ELR (cell line): ENCODE measurements at places on chromosomes 12 and 14.

DNA sequence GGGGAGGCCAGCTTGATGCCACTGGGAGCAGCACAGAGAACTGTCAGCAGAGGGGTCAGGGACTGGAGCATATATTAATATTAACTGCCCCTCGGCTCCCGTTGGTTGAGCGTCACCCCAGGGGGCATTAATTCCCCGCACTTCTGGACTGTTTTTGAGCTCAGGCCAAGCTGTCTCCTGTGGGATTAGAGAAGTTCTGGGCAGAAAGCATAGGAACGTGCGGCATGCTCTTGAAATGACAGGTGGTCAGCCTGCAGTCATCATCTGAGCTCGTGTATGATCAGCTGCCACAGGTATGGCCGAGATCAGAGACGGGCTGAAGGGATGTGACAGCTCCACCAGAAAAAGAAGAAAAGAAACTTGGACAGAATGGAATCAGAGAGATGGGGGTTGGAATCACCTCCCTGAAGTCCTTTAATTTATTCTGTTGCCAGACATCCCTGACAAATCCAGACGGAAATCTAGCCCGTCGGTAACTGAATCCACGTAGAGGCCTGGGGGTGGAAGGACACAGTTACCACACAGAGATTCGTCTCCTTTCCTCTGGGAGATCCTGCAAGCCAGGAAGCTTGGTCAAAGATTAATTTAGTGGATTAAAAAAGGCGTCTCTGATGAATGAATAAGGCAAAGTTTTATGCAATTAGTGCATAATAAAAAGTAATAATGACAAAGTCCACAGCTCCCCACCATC is 23.6 kb downstream of the NR1H4 start:
- no peak for DNase-seq

GRCh38 chr14:71441126-71441525 is 491.1 kb upstream of the RGS6 start:
- no peak for DNase-seq

- no peak for DNase-seq
Measured at GRCh38 chr12:13959131-13959723, 22.2 kb downstream of the GRIN2B start.

- DNase-seq: peak; percentile 11
Measured at GRCh38 chr14:51782435-51782834, 78.0 kb upstream of the GNG2 start.

GRCh38 chr12:19849208-19849607 is 409.9 kb downstream of the AEBP2 start:
- DNase-seq: no peak

DNA sequence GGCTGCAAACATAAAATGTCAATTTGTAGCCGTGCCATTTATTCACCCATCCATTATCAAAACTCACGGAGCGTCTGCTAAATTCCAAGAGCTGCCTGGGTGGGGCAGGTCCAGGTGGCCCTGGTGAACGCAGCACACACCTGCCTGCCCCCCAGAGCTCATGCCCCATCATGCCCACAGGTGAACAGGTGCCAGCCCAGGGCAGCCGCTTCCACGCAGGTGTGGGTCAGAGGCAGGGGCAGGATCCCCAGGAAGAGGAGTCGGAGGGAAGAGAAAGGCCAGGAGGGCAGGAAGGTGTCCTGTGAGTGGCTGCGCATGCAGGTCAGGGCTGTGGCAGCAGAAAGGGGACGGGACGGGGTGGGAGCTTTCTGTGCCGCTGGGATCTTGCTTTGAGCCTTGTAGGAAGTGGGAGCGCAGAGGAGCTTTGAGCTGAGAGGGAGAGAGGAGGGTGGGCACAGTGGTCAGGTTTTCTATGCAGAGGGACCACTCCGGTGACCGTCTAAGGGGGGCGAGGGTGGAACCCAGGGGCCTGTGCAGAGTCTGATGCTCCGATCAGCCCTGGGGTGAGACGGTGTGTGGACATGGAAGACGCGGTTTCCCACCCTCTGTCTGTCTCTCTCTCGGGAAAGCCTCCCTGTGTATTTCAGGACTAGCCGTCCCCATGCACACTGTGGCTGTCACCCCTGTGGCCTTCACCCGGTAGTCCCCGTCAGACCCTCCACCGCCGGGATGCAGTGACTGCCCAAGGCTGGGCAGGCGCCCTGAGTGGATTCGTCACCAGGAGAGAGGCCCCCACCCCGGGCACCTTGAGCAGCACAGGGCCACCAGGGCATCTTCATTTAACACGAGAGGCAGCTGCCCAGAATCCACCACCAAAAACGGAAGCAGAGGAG is 26.7 kb downstream of the GALNT9 start:
- DNase-seq: no peak

GRCh38 chr12:89370421-89370831 is 18.1 kb upstream of the DUSP6 start:
- no peak for DNase-seq

DNA sequence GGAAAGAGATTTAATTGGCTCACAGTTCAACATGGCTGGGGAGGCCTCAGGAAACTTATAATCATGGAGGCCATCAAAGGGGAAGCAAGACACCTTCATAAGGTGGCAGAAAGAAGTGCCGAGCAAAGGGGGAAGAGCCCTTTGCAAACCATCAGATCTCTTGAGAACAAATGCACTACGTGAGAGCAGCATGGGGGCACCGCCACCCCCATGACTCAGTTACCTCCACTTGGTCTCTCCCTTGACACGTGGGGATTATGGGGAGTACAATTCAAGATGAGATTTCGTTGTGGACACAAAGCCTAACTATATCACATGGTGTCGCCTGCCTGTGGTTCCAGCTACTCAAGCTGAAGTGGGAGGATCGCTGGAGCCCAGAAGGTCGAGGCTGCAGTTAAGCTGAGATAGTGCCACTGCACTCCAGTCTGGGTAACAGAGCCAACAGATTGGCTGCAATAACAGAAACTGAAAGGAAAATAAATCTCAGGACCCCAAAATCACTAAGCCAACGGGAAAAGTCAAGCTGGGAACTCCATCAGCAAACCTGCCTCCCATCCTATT is 10.0 kb upstream of the CDCA4 start:
- no peak for DNase-seq

DNA sequence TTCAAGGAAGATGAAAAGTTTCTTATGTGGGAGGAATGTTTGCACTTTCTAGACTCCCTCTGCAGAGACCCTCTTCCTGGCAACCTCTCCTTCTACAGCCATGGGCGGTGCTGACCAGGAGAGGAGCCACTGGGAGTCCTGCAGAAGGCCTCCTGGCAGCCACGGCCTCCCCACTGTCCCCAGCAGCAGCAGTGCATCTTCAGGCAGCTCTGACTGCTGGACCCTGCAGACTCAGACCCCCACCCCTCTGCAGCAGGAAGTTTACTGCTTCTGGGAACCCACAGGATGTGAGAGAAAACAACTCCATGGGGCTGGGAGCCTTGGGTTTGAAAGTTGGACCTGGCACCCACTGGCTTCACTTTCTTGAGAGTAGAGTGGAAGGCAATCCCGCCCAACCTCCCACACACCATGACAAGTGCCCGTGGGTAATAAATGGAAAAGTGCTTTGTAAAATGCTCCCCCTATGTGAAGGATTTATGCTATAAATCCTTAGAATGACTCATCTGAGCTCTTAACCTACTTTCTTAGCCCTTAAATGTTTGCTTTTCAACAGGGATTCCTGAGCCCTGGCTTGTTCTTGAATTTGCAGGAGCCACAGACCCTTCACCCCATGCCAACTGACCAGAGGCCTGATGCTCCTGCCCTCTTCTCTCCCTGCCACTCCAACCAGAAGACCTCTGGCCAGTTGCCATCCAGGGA is 37.5 kb upstream of the DDX11 start:
- DNase-seq: peak; percentile 22

DNA sequence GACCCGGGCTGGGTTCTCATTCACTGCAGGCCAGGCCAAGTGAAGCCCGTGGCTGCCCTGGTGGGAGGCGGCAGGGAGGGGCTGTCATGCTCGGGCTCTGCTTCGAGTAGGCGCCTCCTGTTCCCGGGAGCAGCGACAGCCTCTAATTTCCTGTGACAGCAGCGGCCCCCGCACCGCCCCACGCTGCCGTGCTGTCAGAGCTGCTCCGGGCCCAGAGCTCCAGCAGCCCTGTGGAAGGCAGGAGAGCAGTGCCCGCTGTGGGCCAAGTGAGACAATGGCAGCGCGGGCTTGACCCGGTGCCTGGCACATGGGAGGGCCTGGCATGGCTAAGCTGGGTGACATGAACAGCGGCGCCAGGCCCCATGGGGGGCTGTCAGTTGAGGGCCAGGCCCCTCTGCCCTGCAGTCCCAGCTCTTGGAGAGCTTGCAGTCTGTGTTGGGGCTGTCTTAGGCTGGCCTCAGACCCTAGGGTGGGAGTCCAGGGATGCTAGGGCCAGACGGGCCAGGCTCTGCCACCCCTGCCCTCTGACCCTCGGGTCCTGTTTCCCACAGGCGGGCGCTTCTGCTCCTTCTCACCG is 5.1 kb downstream of the TRMT61A start:
- no peak for DNase-seq

GRCh38 chr12:9760699-9761418 is at the start of gene CD69:
TSS of gene CD69 (minus strand) at chr12:9760901. CDS start at chr12:9760820, 81 bp downstream.
- DNase-seq: peak; percentile 39

DNA sequence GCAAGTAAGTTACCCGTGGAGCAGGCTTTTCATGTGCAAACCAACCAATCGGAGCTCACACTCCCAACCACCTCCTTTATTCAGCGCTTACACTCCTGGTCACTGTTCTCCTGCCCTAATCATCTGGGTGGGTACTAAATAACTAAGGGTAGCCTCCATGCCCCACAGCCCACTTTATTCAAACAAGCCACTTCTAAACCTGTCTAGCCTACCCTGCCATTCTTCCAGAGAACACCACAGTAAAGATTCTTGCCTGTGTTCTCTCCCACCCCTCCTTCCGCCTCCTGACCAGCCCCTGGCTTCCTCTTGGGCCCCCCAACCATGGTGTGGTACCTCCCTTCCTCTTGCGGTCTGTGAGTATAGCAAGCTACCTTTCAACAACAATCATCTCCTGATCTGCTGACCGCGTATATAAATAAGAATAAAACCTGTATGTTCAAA is 581.9 kb downstream of the VRK1 start:
- no peak for DNase-seq

DNA sequence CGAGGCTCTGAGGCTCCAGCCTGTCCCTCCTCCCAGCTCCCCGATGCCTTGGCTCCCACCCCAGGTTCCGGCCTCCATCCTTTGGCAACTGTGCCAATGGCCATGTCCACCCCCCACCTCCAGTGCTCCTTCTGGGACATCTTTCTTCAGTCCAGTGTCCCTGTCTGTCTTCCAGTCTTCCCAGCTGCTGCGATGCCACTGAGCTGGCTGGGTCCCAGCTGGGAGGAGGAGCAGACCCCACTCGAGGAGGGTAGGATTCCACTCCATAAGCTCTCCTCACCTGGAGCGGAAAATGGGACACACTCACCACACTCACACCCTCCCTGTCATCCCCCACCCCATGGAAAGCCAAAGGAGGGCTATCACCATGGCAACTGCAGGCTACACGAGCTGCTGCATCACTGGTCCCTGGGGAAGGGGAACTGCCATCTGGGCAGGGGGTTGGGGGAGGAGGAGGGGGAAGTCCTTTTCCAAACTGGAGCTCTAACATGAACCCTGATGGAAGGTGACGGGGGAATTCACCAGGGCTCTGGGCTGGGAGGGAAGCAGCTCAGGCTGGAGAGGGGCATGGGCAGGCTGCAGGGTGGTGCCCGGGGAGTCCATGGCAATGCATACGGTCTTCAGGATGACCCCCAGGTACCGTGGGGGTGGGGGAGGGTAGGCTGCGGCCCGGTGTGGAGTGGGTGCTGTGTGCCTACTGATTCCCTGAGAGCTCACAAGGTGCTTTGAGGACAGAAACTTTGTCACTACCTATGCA is 94.3 kb downstream of the LRRC74A start:
- no peak for DNase-seq

DNA sequence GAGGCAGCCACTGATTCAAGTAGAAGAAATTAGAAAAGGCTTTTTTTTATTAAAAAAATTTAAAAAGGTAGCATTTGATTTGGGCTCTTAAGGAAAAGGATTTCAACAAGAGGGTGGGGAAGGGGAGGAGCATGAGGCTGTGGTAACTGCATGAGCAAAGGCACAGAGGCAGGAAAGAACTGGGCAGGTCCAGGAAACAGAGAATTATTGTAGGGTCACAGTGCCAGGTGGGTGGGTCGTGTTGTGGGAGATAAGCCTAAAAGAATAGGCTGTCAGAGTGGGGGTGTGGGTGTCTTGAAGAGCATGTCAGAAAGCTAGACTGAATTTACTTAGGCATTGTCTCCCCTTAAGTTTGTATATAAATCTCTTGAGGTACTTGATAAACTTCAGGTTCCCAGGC is 7.8 kb downstream of the LIMA1 start:
- no peak for DNase-seq

DNA sequence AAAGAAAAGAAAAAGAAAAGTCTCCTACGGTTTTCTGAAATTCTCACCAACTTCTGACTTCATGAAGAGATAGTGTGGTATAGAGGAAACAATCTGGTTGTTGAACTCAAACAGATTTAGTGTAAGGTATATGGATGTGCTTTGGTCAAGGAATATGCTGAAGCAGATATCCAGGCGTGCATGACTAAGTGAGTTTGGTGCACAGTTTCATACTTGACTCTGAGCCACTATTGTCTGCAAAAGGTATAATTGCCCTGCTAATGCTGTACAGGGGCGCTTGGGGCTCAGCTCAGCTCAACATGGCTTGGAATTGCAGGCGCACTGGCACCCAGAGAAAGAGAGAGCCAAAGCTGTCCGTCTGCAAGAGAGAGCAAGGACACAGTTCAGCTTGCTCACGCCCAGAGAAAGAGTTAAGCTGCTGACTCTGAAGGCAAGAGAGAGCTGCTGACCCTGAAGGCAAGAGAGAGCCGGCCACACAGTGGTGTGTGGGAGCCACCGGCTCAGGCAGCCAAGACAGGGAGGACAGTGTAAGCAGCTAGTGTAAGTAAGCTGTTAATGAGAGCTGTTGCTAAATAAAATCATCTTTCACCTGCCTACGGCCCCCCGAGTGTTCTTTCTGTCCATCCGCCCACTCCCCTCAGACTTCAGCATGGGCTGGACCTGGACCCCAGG is 66.4 kb upstream of the SLC38A4 start:
- DNase-seq: no peak

- no peak for DNase-seq
Measured at GRCh38 chr14:41957459-41957858, 350.8 kb downstream of the LRFN5 start.

GRCh38 chr12:52243259-52243855 is 10.3 kb downstream of the KRT7 start:
- peak; percentile 46 for DNase-seq

DNA sequence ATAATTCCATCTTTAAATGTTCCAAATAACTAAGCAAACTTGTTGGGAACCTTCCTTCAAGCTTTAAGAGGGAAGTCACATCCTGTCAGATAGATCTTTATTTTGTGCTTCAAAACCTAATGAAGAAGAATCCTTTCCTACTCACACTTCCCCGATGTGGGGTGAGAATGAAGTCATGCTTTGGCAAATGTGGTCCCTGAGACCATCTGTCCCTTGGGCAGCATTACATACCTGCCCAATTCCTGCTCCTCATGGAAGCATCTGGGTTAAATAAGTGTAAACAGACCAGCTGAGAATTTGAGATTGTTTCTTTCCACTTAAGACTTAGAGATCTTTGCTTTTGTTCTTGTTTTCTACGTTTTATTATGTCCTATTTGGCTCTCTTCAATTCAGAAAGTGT is 606.0 kb upstream of the TMEM132C start:
- DNase-seq: no peak

- peak; percentile 39 for DNase-seq
Measured at GRCh38 chr14:103762036-103762435, 46.4 kb downstream of the ZFYVE21 start.
